Nasal cavity respiratory epithelium epithelial cell of viscerocranial mucosa (primary cell): ENCODE measurements at places on chromosomes 5 and 9. TPM values are rescaled to one million over a fixed set of nuclear protein-coding genes. Genes with fewer than 3 reads are reported as not detected.

C5orf58 gene
- not detected in 2 replicates for total RNA-seq

NKD2 gene
- total RNA-seq = 0.34 and 1.3 TPM in 2 replicates

PCDHA10 gene
- total RNA-seq = under 0.01 and 1.6 TPM in 2 replicates

TNFSF15 gene
- total RNA-seq = 0.34 and 2.8 TPM in 2 replicates

IFNA21 gene
- not detected in 2 replicates for total RNA-seq

CYFIP2 gene
- 2.1 and 4.3 TPM in 2 replicates for total RNA-seq

CCDC152 gene
- 0.21 and 0.68 TPM in 2 replicates for total RNA-seq

C1QTNF2 gene
- 0.07 TPM in 1 of 2 replicates, not detected in the other for total RNA-seq

DIRAS2 gene
- 0.07 TPM in 1 of 2 replicates, not detected in the other for total RNA-seq

C5orf34 gene
- total RNA-seq = 1.3 and 1.4 TPM in 2 replicates

ARID3C gene
- total RNA-seq = 0.34 and 0.50 TPM in 2 replicates

AGXT2 gene
- total RNA-seq = not detected in 2 replicates

PLCXD3 gene
- not detected in 2 replicates for total RNA-seq

ANXA1 gene
- 1,566 and 1,907 TPM in 2 replicates for total RNA-seq

SLCO4C1 gene
- under 0.01 and 0.71 TPM in 2 replicates for total RNA-seq

CKMT2 gene
- 0.36 TPM in 1 of 2 replicates, not detected in the other for total RNA-seq

SPRY4 gene
- total RNA-seq = 5.0 and 5.5 TPM in 2 replicates

SLC2A6 gene
- total RNA-seq = 3.8 and 6.2 TPM in 2 replicates

RNF224 gene
- total RNA-seq = under 0.01 and 0.28 TPM in 2 replicates

SPATA31E1 gene
- not detected in 2 replicates for total RNA-seq

CTXN3 gene
- not detected in 2 replicates for total RNA-seq

MAST4 gene
- total RNA-seq = 29.0 and 73.2 TPM in 2 replicates

CAVIN4 gene
- 0.34 and 0.43 TPM in 2 replicates for total RNA-seq

URM1 gene
- total RNA-seq = 19.5 and 28.9 TPM in 2 replicates

TPPP gene
- total RNA-seq = 1.8 and 2.7 TPM in 2 replicates
